Activated T-helper 1 cell treated with anti-CD3 and anti-CD28 coated beads, Interleukin-2, amount 50 U/mL, for 16 hours (primary cell): ENCODE measurements at places on chromosomes 2 and 18.

DNA sequence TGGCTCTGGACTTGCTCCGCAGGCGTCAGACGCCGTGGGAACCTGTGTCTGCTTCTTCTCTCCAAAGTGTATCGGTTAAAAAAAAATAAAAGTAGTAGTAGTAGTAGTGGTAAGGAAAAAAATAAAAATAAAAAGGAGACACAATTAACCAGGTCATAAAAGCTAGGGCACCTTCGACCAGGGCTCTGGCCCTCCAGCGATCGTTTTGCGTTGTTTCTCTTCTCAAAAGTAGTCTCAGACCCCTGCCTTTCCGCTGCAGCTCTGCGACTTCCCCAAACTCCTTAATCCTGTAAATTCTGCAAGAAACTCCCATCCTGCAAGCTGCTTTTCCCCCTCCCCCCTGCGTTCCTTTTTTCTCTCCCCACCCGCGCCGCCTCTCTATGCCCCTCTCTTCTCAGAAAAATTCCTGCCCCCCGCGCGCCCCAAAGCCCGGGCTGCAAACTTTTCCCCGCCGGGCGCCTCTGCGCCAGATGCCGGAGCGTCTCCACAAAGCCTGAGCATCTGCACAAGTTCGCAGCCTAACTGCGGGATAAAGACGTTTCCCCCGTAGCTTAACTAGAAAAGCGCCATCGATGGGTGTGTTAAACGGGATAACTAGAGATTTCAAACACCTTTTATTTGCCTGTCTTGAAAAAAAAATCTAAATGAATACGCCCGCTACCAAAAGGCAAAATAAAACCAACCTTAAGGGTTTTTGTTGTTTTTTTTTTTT lies 1.8 kb upstream of the SALL3 start:
- no peak for DNase-seq

- DNase-seq, result no peak
These were observed 1.8 kb downstream of the REL start for GRCh38 chr2:60882971-60883753.

GRCh38 chr2:70003093-70003830 lies 41.8 kb upstream of the ASPRV1 start:
- DNase-seq, result no peak

GRCh38 chr2:152370783-152371182 lies 35.8 kb downstream of the FMNL2 start:
- no peak for DNase-seq

DNA sequence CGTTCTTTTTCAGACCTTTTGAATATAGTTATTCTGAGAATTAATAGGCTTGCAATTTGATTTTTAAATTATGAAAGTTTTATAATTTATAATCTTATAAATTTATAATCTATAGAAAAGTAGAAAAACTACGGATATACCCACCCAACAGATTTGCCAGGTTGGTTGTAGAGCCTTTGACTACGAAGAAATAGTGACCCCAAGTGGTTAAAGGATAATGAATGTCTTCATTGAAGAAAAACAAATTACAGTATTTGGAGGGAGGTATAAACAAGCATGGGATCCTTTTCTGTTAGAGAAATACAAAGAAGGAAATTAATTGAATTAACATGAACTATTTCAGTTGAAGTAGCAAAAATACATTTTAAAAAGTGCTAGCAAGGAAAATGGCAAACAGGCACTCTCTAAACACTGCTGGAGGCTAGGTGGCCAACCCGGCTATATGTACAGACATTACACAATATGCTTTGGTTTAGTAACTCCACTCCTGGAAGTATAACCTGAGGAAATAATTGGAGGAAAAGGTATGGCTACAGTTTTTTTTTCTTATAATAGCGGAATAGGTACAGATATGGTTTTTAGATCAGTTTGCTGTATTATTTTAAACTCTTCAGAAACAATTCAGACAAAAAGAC lies 110.9 kb downstream of the MIB1 start:
- no peak for DNase-seq

DNA sequence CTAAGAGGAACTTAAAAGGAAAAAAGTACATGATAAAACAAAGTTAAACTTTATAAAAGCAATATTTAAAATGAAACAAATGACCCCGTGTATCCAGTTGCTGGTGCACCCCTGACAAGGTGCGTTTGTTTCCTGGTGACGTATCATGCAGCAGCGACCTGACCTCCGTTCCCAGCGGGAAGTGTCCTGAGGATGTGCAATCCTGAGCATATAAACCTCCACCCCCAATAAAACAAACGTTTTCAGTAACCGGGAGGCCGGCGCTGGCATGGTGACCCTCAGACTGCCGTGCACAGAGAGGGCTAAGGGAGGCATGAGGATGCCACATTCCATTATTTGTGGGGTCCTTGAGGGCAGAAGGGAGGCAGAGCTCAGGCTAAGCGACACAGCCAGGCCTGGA lies 14.8 kb downstream of the SLC66A2 start:
- DNase-seq, result no peak

DNA sequence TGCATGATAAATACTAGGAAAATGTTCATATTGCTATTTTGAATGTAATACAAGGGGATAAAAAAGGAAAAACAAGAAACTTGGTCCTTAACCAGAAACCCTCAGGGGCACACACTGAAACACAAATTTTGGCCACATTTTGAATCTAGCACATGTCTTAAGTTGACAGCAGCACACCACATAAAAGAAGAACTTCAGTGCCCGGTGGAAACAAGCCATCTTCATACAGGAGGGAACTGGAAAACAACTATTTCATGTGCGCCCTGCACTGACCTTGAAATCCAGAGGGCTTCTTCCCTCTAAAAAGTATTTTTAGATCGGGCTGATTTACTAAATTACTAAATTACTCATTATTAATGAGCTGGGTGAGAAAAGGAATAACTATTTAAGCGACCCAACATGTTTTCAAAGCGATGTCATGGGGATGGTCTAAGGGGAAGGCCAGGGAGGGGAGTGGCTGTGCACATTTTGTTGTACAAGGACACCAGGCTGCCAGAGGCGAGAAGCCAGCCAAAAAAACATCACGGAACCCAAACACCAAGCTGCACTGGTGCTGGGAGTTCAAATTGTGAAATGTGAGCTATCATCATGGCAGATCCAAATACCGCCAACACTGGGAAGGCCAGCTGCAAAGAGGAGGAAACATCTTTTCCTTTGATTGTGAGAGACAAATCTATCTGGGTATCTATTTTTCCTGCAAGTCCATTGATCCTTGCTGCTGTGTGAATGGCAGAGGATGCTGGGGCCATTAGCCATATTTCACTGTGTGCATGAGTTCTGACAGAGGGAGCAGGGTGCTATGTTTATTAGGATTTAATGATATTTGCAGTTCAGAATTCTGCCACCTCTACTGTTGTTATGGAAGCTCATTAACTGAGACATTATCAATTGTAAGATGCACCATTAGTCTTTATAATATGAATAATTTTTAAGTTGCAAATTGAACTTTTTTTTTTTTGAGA lies 150.7 kb upstream of the LMAN1 start:
- DNase-seq, result no peak

- DNase-seq, result no peak
These were observed 157.5 kb downstream of the CD8B2 start for GRCh38 chr2:106644623-106645022.

- no peak for DNase-seq
These were observed 48.7 kb upstream of the CD226 start for GRCh38 chr18:69996417-69996816.

DNA sequence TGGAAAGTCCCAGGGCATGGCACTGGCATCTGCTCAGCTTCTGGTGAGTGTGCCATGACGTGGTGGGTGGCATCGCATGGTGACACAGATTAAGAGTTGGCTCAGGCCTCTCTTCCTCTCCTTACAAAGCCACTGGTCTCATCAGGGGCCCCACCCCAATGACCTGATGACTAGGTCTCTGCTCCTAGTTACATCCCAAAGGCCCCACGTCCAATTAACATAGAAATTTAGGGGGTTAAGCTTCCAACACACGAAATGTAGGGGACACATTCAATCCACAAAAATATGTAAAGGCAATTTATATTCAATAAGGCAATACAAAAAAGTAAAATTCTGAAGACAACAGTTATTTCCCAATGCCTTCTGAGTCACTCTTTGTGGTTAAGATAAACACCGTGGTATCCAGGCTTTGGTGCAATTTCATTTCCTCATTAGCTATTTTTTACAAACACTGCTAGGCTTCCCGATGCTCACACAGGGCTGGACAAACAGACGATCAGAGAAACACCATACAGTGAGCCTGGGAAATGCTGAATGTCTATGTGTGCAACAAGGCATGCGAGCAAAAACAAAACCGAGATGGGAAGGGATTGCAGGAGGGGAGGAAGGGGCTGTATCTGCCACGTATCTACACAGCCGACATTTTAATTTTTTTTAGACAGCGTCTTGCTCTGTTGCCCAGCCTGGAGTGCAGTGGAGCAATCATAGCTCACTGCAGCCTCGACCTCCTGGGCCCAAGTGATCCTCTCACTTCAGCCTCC lies 67.2 kb downstream of the MBP start:
- DNase-seq, result no peak

DNA sequence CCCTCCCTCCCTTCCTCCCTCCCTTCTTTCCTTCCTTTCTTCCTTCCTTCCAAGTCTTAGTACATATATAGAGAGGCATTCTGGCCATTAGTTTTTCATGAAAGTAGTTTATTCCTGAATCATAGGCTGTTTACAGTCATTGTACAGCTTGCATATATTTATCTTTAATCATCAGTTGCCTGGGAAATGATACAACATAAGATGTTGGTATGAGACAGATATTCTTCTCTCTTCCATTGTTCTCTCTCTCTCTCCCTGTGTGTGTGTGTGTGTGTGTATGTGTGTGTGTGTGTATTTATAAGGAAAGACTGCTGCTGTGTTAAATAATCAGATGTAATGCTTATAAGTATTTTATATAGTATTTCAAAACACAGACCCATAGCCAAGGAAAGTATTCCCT lies 289.8 kb upstream of the UBE2E3 start:
- no peak for DNase-seq

DNA sequence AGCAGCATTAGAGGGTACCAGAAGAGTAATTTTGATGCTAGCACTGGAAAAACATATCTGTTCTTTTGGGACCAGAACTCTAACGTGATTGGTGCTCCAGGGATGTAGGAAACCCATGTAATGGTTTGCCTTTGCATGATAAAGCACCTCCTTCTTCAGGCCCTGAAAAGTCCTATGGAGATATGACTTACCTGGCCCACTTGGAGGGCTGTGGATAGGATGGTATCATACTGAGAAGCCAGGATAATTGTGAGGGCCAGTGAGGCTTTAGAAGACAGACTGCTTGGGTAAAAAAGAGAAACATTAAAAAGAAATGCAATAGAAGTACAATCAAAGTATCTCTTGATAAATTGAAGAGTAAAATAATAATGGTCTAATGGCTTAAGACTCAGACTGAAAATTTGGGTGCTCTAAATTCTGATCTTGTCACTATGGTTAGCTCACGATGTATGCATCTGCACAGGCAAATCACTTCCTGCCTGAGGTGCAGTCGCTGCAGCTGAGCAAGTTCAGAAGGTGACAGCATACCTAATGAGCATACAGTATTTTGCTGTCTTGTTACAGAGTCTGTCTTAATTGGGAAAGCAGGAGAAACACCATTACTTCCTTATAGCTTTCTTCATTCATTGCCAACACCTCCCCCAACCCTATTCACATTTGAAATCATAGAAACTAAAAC lies 371.5 kb downstream of the NUP35 start:
- no peak for DNase-seq

- no peak for DNase-seq
These were observed 84.6 kb upstream of the RFX8 start for GRCh38 chr2:101559551-101559950.

- DNase-seq, result no peak
These were observed 2.4 kb downstream of the SMCHD1 start for GRCh38 chr18:2657788-2658458.

DNA sequence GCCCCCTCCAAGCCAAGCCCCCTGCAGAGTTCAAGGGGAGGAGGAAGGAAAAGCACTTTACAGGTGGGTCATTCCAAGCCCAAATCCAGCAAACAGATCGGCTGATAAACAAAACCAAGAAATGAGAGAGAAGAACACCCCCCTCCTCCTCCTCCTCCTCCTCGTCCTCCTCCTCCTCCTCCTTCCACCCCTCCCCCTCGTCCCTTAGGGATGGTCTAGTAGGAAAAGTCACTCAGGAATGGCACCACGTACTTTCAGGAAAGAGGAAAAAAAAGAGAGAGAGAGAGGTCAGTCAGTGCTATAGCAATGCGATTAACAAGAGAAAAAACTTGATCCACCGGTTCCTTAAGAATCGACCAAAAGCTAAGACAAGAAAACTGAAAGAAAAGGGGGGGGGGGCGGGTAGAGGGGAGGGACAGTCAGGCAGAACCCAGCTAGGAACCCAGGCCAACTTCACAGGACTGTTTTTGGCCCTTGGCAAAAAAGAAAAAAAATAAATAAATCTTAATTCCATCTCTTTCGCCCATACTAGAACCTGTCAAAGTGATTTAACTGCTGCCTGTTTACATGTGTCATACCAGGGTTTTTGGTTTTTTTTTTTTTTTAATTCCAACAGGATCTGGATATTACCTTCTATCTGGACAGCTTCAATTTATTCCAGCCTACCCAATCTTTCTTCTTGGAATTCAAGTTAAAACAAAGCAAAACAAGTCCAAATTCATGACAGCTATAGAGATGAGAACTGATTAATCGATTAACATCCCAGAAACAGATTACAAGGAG lies 906 bp downstream of the IKZF2 start:
- DNase-seq, result no peak

DNA sequence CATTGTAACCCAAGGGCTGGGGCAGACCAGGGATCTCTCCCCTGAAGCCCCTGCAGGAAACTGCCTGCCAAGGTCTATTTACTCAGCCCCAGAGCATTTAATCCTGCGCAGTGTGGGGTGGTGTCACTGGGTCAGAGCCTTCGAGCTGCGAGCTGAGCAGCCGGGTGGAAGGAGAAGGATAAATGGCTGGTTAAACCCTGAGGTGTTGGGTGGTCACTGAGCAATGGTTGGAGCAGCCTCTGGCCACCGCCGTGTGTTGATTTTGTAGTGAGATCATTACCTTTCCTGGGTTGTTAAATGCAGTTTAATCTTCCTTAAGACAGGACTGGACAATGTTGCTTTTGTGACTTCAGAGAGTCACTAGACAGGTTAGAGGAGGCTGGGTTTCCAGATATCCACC lies 98.1 kb downstream of the SETBP1 start:
- no peak for DNase-seq

GRCh38 chr2:225531559-225531958 lies 132.0 kb downstream of the NYAP2 start:
- no peak for DNase-seq

DNA sequence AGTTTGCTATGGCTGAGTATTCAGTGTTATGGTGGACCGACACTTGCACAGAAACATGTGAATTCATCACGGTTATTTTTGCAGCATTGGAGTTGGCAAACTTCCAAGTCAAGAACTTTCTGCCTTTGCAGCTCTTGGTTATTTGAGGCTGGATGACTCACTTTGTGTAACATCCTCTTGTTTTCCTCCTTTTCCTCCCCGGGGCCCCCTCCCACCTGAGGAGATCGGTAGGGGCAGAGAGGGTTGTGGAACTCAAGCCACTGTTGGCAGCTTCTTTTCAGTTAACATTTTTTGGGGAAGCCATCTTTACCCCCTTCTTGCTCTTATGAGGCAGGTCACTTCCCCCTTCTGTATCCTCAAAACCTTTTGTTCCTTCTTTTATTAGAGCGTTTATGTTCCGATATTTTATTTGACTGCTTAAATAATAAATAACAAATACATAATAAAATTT lies 48.6 kb downstream of the DDX1 start:
- DNase-seq, result no peak

GRCh38 chr2:191453761-191454160 lies 208.6 kb downstream of the MYO1B start:
- no peak for DNase-seq

GRCh38 chr2:22355816-22356433 lies 1029.1 kb upstream of the KLHL29 start:
- DNase-seq, result no peak

GRCh38 chr2:222000326-222000725 lies 298.5 kb downstream of the PAX3 start:
- DNase-seq, result no peak
